ENCODE measurements at places on chromosomes 1 and 21.

- DNase-seq = no peak
These were observed 61.1 kb downstream of the TOMM20 start for GRCh38 chr1:235067396-235068157.

GRCh38 chr1:155017946-155018316 lies 15.3 kb downstream of the ZBTB7B start:
- no peak for DNase-seq

GRCh38 chr21:42644223-42645208 lies 8.9 kb upstream of the PDE9A start:
- DNase-seq = no peak

GRCh38 chr1:219465212-219466093 lies 147.5 kb downstream of the ZC3H11B start:
- DNase-seq = no peak

GRCh38 chr1:229075716-229076115 lies 195.2 kb upstream of the RAB4A start:
- DNase-seq = no peak

- no peak for DNase-seq
These were observed 23.8 kb downstream of the HIVEP3 start for GRCh38 chr1:41894808-41895483.

GRCh38 chr1:154463512-154463990 lies 38.5 kb upstream of the TDRD10 start:
- DNase-seq = peak; percentile 78

- DNase-seq = no peak
These were observed 562 bp upstream of the EPB41 start for GRCh38 chr1:28913786-28914227.

- no peak for DNase-seq
These were observed 14.7 kb downstream of the MDM4 start for GRCh38 chr1:204530932-204531331.

Data from Jurkat, Clone E6-1 (cell line).